Activated CD4-positive, alpha-beta T cell treated with anti-CD3 and anti-CD28 coated beads, Interleukin-2, amount 50 U/mL, for 4 hours (primary cell): ENCODE measurements at places on chromosomes 16 and 17.

DNA sequence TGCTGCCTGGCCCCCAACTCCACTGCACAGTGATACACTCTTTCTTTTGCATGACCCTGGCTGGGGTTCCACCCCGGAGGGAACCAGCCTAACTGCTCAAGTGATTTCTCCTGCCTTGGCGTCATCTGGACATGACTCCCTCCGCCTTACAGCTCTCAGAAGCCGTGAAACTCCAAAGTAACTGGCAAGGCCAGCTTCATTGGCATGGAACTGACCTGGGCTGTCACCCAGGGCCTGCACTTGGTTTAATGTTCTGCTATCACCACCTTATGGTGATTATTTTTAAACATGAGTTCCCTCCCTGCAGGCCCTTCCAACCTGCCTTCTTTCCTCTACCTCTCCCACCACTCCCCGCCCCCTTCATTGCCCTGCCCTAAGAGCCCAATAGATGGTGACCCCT is 139.7 kb upstream of the CDH5 start:
- DNase-seq = no peak

DNA sequence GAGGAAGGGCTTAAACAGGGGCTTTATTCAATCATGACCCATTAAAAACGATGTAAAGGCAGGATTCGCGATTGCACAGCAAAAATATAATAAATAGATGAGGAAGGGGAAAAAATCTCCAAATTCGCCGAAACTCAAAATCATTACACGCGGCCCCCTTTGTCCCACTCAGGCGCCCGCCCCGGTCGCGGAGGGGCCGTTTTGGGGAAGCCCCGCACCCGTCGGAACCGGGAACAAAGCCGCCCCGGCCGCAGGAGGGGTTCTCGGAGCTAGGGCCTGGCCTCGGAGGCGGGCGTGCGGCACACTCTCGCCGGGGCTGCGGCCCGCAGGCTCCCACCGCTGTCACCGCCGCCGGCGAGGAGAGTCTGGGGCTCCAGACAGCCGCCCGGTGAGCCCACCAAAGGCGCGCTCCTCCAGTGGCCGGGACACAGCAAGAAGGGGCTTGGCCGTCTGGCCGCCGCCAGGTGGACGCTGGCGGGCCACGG is 521 bp downstream of the C16orf87 start:
- peak; percentile 15 for DNase-seq

- no peak for DNase-seq
Measured at GRCh38 chr16:67283826-67284555, 4.7 kb downstream of the PLEKHG4 start.

GRCh38 chr16:53913099-53913870 is 209.3 kb downstream of the FTO start:
- no peak for DNase-seq

GRCh38 chr16:2005646-2006045 is 4.0 kb downstream of the ZNF598 start:
- DNase-seq = no peak

- no peak for DNase-seq
Measured at GRCh38 chr16:10609402-10609774, 29.0 kb upstream of the EMP2 start.

DNA sequence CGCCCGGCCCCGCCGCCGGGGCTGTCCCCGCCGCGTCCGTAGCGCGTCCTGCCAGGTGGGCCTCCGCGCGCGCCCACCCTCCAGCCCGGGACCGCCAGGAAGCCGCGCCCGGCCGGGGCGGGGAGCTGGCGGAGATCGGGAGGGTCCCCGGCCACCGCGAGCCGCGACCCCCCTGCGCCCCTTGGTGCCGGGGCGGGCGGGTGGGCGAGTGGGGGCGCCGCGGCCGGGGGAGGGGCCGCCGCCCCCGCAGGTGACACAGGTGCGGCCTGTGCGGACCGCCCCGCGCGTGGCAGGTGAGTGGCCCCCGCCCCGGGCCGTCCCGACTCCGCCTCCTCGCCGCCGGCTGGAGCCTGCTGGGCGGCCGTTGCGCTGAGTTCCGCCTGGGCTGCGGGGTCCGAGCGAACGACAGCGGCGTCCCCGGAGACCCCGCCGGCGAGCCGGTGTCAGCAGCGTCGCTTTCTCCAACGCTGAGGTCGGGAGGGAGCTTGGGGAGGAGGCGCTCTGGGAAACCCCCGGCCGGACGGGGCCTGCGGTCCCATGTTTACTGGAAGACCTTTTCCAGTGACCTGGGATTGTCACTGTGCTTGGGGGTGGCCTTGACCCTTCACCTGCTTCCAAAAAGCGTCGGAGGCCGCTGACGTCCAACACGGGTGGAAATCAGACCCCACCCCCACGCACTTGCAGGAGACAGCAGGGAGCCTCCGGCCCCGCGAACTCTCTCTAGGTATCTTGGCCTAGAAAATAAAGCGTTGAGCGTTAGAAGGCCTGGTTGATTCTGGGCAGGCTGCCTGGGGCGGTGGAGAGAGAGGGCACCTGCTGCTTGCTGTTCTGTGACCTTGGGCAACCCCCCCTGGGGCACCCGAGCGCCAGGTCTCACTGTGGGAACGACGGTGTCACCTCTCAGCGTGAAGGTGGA is 542 bp downstream of the KLHL36 start:
- DNase-seq = no peak

DNA sequence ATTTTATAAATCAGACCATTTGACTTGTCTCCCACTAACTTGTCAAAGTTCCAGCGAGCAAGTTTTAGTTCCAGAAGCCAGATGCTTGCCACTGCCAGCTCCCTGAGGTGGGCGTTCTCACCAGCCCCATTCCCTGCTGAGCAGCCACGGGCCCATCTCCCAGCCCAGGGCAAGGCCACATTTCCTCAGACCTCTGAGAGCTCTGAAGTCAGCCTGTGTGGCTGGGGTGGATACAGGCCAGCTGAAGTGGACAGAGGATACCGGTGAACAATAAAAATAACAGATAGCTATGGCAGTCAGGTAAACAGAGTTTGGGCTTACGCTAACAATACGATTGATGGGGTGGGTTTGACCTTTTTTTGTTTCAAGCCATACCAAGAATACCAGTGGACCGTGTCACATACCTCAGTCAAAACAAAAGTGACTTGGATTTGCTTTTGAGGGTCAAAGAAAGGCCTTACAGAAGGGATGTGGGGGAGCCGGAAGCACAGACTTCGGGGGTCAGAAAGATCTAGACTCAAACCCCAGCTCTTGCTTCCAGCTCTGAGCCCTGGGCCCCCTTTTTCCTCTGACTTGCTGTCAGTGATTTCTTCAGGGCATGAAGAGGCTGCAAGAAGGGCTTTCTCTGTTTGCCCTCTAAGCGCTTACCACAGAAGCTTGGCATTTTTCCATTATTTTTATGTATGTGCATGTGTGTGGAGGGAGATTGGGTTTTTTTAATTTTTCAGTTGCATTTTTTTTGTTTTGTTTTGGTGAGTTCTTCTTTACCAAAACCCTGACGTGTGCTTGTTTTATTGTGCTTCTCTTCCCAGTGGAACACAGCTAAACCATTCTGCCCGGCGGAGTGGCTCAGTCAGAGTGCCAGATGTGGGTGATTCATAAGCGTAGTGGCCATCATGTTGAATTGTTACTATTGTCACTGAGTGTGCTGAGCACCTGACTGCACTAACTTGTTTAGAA is 109.9 kb downstream of the GNAO1 start:
- no peak for DNase-seq

- DNase-seq = no peak
Measured at GRCh38 chr17:40958086-40958953, 8.4 kb downstream of the KRT39 start.
